ENCODE measurements at places on chromosomes 5 and 9.

- DNase-seq: no peak
Observed at GRCh38 chr9:114624677-114625076, 13.6 kb downstream of the TMEM268 start.

GRCh38 chr9:121308765-121309164 lies 40.8 kb downstream of the GSN start:
- no peak for DNase-seq

DNA sequence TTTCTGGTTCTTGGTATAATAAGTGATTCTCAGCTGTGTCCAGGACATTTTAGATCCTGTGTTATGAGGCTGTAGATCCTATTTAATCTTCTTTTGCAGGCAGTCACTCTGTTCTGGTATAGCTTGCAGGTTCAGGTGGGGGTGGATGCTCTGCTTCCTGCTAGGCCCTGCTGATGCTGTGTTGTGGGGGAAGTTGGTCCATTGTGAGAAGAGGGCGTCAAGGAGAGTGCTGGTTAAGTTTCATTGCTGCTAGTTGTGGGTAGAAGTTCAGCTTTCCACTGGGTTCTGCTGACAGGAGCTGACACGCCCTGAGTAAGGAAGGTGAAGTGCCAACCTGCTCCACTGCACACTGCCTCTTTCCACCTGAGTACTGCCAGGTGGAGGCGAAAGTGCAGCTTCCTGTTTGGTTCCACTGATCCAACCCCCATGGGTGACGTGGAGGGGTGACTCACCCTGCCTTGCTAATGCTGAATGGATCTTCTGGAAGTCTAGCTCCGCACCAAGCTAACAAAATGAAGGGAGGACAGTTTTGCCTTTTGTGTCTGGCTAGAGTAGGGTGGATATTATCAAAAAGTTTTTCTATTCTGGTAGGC lies 16.3 kb downstream of the NMRK1 start:
- peak; percentile 53 for DNase-seq

GRCh38 chr5:55407059-55407684 lies 99.4 kb downstream of the MTREX start:
- DNase-seq: no peak

- DNase-seq: no peak
Observed at GRCh38 chr9:89476546-89476945, 21.4 kb downstream of the SEMA4D start.

GRCh38 chr5:8234179-8234770 lies 365.3 kb downstream of the MTRR start:
- DNase-seq: no peak

- DNase-seq: no peak
Observed at GRCh38 chr9:31519424-31519823, 865.0 kb upstream of the ACO1 start.

GRCh38 chr5:25544652-25545249 lies 900.0 kb upstream of the CDH10 start:
- peak; percentile 84 for DNase-seq

DNA sequence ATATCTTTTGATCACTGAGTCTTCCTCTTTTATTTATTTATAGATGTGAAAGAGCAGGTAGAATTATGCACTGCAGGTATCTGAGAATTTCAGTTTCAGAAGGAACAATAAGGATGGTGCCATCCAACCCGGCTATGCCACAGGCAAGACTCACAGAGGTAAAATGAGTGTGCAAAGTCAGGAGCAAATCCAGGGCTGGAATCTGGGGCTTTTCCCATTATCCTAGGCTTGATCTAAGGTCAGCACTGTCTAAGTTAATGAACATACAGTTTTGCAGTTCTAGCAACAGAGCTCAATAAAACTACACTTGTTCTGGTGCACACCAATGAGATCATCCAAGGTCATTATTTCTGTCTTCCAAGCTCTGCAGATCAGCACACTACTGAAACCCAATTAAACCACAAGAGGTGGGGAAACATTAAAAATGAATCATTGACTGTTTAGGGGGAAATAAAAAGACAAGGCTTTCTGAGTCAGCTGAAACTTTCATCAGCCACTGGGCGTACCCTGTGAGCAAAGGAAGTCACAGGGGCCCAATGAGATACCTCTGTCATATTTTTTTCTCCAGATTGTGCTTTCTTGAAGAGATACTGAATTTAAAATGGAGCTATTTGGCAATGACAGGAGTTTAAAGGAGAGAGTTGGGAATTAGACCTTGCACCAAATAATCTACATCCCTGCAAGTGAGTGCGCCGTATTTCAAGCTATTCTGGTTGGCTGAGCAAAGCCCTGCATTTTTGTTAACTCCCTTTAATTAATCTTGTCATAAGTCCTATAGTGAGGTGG lies 662.2 kb upstream of the ZNF608 start:
- no peak for DNase-seq

- DNase-seq: peak; percentile 89
Observed at GRCh38 chr9:126482361-126483044, 131.2 kb upstream of the LMX1B start.

GRCh38 chr9:110257956-110258355 lies 1.6 kb upstream of the TXN start:
- DNase-seq: no peak

GRCh38 chr5:9437741-9438240 lies 108.1 kb downstream of the SEMA5A start:
- no peak for DNase-seq

DNA sequence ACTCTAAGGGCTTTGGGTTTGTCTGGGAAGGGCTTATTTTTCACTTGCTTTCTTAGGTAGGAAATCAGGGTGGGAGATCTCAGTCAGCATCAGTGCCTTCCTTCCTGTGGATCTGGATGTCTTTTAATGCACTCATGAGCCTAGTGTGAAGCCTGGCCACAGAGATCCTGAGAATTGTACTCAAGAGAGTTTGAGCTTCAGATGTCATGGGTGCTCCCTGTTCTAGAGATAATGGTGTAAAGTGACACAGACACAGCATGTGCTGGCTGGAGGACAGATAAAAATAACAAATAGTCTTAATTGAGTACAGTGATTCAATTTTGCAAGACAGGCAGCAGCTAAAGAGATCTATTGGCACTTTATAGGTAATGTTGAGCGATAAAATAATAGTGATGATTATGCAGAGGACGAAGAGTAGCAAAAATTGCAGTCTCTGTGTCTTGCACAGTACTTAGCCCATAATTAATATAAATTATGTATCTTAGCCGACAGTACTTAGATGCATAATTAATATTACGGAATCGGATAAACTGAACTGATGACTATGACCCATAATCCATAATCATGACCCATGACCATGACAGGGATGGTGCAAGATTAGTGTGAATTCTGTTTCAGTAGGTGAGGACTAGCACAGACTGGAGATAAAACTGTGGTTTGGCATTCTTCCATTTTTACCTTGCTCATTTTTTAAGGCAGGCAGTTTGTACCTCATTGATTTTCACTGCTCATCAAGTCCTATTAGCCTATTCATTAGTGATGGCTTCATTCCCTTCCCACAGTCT lies 408.7 kb upstream of the PIK3R1 start:
- no peak for DNase-seq

DNA sequence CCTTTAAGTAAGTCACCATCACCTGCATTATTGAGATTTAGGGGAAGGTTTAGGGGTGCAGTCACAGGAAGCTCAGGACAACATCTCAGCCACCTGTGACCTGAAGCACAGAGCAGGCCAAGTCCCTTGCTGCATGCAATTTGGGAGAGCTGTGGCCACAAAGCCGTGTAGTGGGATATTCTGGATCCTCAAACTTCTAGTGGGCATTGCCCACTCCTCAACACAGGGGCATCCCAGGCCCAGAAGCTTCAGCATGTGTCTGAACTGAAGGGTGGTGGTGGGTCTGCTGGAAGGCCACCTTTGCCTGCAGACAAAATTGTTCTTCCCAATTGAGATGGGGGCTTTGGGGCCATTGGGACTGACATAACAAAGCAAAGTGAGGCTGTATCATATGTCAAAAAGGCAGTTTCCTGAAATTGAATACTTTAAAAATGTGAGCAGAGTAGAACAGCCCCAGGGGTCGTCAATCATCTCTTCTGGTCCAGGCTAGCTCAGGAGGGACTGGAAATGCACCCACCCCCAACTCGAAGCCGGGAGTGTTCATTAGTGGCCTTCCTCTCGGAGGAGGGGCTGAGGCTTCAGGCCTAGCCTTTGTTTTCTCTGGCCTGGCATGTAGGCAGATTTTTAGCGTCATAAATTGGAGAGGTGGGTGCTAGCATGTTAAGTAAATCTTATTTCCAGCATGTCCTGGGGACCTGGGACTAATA lies 2.8 kb upstream of the GADD45G start:
- peak; percentile 28 for DNase-seq

- peak; percentile 93 for DNase-seq
Observed at GRCh38 chr5:101678481-101679193, 617.4 kb downstream of the SLCO4C1 start.

DNA sequence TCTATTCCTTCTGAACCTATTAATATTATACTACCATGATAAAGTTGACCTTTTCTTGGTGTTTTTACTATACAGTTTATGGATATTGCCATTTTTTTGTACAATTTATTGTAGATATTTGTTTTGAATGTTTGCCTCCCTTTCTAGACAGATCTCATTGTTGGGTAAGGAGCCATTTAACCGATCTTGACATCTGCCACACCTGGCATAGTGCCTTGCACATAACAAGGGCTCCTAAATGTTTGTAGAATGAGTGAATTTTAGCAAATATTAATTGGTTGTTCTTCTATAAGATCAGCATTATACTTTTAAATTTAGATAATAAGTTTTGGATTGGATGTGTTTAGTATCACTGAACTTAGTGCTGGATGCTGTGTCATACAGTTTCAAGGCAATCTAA lies 175.3 kb downstream of the GDNF start:
- DNase-seq: no peak

- DNase-seq: no peak
Observed at GRCh38 chr5:10987276-10987924, 226.4 kb upstream of the DAP start.

DNA sequence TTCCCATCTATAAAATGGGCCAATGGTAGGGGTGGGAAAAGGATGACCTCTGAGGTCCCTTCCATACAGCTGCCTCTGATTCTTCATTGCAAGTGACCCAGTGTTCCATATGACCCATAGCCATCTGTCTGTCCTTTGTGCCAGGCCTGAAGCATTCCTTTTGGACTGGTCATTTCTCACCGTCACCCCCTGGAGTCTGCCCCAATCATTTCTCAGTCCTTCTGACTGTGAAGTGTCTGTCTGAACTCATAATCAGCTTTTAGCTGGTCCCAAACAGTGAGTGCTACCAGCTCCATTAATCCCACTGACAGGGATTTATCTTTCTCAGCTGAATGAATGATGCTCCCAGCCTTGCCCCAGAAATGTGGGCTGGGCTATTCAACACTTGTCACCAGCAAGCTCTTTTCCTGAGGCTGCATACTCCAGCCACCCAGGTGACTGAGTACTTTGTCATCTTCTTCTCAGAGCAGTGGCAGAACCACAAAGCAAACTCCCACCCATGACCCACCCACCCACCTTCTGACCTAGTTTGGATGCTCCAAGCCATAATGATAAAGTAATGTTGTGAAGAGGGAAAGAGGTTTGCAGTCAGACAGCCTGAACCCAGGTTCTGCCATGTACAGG lies 37.4 kb downstream of the KCNIP1 start:
- peak; percentile 41 for DNase-seq

- no peak for DNase-seq
Observed at GRCh38 chr5:187042-187431, 4.3 kb upstream of the LRRC14B start.

DNA sequence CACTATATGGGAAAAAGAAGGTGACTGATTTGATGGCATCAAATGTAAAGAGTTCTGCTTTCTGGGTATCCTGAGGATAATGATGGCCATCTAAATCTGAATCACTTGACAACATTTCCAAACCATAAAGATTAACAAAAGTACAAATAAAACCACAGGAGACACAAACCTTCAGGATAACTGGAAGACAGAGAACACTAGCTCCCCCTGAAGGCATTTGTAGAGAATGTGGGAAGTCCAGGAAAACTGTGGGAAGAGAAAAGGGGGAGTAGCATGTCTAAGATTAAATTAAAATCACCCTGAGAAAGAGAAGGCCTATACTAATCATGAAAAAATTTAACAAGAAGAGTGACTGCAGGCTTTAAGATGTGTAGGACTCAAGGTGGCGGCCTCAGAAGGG lies 116.2 kb downstream of the PRELID2 start:
- DNase-seq: no peak
